ELR (cell line): ENCODE measurements at places on chromosomes 3 and 15.
A peak's percentile ranks its signal among the peaks of the same experiment; 100 is the strongest.

DNA sequence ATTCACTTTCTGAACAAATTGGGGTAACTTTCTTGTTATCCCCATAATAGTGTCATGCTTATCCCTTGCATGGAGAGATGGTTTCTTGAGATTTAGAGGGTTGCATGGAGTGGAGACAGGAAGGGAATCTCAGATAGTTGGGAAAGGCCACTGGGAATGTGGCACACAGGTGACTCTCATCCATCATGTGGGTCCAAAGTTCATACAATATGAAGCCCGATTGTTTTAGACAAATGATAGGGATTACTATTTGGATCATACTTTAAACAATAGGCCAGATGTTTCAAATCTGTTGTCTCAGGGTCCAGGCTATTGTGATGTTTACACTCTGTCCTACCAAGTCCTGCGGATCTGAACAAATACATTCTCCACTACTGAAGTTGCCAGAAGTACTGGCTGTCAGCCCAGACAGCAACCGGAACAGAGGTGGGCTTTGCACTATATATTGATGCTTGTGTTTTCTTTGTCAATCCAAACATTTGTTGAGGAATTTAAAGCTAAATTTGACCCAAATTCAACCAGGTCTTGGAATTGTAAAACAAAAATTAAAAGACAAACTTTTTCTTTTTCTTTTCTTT lies 39.2 kb upstream of the NMNAT3 start:
- DNase-seq = no peak

GRCh38 chr3:100899440-100900091 lies 93.7 kb downstream of the ABI3BP start:
- DNase-seq = no peak

DNA sequence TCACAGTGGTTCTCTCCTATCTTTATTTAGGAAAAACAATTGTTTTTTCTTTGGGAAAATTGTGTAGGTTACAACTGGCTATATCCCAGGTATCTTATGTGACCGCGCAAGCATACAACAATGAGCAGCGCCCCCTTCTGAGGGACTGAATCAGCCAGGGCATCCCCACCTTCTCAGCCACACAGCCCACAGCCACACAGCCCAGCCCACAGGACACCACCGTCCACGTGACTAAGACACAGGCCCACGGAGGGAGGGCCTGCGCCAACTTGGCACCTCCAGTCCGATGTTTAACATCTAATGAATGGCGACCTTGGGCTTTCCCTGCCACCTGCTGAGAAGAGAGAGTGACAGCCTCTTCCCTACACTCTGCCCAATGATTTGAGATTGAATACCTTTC lies 68.1 kb downstream of the ATP10A start:
- no peak for DNase-seq

DNA sequence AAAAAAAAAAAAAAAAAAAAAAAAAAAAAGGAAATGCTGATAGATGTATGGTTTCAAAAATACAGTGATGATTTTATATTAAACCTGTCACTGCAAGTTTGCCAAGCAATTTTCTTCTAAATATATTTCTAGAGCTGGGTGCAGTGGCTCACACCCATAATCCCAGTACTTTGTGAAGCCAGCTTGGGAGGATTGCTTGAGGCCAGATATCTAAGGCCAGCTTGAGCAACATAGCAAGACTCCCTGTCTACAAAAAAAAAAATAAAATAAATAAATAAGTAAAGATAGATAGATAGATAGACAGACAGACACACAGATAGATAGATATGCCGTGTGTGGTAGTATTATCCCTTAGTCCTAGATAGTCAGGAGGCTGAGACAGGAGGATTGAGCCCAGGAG lies 41.4 kb upstream of the ST3GAL6 start:
- no peak for DNase-seq

DNA sequence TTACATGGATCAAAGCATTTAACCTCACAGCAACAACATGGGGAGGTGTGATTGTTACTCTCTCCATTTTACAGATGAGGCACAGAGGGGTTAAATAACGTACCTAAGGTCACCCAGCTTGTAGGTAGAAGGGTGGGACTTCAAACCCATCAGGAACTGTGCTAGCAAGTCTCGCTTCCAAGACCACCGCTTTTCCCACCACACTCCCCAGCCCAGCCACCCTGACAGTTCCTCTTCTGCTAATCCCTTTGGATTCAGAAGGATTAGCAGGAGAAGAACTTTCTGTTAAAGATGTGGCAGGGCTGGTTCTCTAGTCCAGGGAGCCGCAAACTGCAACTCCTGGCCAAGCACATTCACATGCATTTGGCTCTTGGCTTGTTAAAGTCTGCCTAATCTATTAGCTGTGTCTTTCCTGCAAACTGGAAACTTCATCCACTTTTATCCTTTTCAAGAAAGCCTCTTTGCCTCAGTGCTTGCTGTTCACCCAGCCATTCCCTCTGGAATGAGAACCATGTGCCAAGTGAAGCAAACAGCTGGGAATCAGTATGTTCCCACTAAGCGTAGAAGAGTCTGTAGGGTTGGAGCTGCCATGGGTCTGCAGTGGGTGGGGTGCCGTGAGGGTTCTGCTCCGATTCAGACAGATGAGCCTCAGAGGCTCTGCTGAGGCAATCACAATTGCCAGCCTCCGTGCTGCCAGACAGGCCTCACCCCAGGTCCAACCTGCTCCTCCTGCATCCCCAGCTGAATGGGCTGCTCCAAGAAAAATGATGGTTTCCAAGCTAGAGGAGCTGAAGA lies 44.6 kb downstream of the POMGNT2 start:
- DNase-seq = no peak

- DNase-seq = peak; percentile 78
Measured at GRCh38 chr3:185942907-185943759, 5.3 kb upstream of the TRA2B start.

- no peak for DNase-seq
Measured at GRCh38 chr3:143088835-143089234, 30.7 kb upstream of the CHST2 start.

DNA sequence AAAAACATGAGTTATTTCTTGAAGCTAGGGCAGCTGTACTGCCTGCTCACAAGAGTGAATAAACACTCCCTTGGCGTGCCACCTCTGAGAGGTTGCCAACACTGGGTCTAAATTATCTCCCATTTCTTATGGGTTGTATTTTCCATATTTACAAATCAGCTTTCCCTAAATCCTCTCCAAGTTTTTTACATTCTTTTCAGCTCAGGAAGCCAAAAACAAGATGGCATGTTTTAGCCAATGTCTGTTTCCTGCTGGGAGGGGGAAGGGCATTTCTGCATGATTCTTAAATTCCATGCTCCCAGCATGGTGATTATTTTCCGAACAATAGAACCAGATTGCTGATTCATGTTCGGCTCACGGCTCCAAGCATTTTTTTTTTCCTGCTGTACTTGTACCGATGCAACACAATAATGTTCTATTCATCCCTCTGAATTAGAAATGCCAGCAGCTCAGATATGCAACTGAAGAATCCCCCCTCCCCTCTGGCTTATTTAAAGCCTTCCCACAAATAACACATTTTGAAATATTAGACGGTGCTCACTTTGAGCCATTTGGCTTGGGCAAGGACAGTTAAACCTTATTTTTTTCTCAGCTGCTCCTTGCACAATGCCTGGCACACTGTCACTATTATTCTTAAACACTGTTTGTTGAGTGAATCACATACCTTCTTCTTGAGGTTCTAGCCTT lies 252.5 kb downstream of the THRB start:
- peak; percentile 79 for DNase-seq

DNA sequence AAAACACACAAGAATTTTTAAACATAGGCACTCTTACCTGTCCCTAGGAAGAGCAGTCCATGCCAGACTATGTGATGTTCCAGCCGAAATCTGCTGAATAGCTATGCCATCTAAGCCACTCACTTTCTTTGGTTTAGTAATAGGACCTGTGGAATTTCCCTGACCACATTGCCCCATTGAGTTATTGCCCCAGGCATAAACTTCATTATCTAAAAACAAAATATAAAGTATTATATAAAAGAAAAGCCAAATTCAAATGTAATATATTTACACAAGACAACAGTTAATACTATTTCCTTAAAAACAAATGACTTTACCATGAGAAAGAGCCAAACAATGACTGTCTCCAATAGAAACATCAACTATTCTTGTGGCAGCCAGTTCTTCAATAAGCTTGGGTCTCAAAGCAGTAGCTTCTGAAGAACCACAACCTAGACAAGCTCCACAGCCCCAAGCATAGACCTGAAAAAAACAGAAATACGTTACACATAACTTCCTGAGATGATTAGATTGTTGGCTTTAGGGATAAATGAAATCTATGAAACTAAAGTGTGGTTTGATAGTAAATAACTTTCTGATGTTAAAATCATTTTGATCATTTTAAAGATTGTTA lies 84.3 kb downstream of the HERC1 start:
- peak; percentile 15 for DNase-seq

DNA sequence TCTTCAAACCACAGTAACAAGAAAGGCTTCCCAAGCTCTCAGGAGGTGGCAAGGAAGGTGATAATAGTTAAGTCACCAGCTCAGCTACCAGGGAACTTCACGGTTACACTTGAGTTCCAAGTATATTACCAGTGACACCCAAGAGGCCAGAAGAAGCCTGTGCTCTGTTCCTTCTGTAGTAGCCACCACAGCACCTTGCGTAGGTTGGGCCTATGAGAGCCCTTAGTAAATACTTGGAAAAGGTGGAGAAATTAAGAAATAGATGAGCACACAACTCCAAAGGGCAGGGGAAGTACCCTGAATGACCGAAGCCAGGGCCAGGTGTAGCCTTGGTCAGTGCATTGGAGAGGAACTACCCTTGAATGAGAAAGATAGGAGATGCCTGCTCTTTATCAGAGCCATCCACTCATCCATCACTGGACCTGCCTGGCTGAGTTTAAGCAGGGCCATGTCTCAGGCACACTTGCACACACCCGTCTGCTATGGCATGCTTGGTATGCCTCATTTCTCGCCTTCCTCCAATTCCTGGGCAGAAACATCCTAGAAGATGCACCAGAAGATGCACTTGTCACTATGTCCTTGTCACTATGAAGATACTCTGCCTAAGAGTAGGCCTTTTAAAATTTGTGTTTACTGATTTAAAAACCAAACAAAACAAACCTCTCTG lies 32.6 kb upstream of the NDUFB4 start:
- no peak for DNase-seq

- DNase-seq = peak; percentile 68
Measured at GRCh38 chr3:149198611-149199010, 23.0 kb downstream of the CP start.

- DNase-seq = no peak
Measured at GRCh38 chr3:186802701-186803100, 3.6 kb downstream of the RFC4 start.

DNA sequence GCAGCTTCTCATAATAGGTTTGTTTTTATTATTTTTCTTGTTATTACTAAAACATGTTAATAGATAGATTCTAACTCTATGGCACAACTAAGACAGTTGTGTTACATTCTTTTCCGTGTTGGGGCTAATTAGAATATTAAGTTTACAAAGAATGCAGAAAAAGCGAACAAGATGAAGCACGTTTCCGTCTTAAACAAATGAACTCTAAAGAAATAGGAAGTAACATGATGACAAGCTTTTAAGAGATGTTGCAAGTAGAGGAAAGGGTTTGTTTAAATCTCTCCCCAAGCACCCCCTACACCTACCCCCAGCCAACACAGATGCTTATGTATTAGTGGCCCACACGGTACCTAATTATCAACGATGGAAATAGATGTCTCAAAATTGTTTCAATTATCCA lies 207.1 kb downstream of the TP63 start:
- no peak for DNase-seq

GRCh38 chr15:71548401-71548807 lies 261.9 kb upstream of the NR2E3 start:
- DNase-seq = no peak

DNA sequence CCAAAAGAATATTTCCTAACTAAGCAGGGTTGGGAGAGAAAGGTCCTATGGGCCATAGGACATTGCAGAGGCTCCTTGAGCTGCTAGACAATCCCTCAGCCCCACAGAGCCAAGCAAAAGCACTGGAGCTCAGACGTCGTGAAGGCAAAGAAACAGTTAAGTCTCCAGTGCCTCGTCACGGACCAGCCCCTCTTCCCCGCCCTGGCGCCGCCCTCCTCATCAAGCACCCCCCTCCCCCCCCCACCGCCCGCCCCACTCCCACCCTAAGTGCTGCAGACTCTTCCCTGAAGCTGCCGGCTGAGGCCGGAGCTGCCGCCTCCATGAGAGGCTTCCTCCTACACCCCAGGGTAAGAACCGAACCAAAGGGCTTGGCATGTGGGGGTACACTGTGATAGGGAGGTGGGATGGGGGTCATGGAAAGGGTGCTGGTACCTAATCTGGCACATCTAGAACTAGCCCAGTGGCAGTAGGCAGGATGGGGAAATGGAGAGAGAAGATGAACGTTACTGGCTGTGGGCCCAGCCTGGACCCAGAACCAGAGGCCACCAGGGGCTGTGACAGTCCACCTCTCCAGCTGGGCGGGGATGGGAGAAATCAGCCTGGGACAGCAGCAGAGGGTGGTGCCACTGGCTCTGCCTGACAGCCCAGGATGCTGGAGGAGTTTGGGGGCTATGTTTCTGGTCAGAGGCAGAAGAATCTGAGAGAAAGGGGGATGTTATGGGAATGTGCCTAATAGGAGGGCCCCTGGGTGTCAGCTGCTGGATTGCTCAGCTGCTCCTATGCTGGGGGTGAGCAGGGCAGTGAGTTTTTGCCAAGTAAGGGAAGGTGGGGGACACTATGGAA lies at the start of gene MAP1A:
Gene MAP1A, plus strand, starts transcription at position 255 of the 843 bp plus-strand sequence. CDS start 3,866 bp downstream, outside the sequence.
- peak; percentile 40 for DNase-seq

GRCh38 chr3:184073621-184074020 lies 20.8 kb downstream of the HTR3C start:
- no peak for DNase-seq

DNA sequence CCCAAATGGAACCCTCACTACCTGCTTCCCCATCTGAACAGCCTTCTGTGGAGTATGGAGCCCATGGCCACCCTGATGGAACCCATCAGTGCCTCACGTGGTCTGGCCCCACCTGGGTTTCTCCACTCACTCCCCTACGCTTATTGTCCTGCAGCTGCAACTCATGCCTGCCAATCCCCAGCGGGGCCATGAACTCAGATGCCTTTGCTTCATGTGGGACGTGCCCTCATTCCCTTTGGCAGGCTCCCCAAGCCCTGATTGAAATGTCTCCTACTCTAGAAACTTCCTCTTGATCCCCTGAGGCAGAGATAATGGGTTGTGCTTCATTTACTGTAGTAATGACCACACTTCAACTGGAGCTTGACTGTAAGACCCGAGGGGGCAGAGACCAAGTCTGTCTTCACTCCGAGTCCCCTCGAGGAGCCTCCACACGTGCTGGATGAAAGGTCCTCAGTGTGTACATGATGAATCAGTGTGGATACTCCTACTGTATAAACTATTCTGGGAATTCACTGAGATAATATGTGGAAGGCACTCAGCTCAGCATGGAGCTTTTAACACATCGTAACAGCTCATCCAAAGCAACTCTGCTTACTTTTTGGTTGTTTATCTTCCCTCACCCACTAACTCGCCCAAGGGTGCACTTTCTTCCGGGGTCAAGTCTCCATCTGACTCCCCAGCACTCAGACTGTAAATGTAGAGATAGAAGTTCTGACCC lies 232.8 kb upstream of the BHLHE40 start:
- DNase-seq = peak; percentile 47

- DNase-seq = peak; percentile 35
Measured at GRCh38 chr3:112818289-112818688, 28.4 kb downstream of the CD200R1L start.
